CD4-positive, alpha-beta T cell treated with Interleukin-15 for 4 hours (primary cell): ENCODE measurements at places on chromosomes 12 and 14.
A peak's percentile ranks its signal among the peaks of the same experiment; 100 is the strongest.

GRCh38 chr12:79955561-79955960 is 20.7 kb upstream of the PPP1R12A start:
- no peak for DNase-seq

- no peak for DNase-seq
These were observed 263.1 kb downstream of the CEP128 start for GRCh38 chr14:80678436-80678835.

DNA sequence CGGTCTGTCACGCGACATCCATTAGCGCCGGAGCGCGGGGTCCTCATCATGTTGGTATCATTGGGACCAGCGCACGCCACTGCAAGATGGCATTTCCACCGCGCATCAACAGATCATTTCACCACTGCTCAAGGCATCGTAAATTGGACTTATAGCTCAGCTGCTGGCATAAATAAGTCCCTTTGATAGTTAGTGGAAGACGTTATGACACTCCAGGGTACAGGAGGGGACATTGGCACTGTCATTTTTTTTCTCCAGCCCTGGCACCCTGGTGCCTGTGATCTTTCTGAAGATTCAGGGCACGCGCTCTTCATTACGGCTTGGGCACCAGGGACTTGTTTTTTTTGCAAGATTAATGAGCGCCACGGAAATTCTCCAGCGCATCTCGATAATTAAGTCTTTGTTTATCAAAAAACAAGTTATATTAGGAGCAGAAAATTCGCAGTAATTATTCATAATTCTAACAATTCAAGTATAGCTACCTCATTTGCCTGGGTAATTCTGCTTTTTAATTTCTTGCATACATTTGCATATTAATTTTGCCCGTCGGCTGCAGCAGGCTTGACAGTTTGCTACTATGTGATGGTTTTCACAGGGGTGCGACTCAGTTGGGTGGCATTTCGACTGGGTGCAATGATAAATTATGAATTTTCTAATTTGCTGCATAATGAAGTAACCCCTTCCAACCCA is 167.7 kb downstream of the VRK1 start:
- no peak for DNase-seq

GRCh38 chr14:44369401-44370123 is 137.5 kb downstream of the FSCB start:
- no peak for DNase-seq

DNA sequence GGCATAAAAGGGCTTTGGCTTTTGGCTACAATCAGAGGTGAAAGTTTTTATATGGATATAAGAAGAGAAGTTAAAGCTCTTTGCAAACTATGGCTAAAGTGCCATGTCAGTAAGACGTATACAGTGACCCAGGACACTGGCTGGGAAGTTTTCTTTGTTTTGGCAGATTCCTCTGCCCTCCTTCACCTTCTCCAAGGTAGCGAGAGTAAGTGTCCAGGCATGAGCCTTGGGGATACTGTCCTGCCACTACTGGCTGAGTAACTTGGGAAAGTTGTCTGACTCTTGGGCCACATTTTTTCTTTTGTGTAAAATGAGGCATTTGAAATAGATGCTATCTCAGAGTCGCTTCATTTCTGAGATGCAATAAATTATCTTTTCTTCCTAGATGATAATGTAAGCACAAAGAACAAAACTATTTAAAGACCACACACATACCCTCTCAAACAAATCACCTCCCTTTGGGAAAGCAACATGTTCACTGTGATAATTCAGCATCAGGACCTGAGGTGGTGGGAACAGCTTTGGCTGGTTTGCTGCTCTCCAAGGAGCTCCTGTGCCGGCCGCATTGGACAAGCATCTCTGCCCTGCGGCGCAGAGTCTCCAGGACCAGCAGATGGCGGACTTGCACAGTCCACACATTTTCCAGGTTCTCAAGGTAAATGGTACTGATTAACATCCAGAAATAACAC is 106.3 kb downstream of the PTCSC3 start:
- no peak for DNase-seq

DNA sequence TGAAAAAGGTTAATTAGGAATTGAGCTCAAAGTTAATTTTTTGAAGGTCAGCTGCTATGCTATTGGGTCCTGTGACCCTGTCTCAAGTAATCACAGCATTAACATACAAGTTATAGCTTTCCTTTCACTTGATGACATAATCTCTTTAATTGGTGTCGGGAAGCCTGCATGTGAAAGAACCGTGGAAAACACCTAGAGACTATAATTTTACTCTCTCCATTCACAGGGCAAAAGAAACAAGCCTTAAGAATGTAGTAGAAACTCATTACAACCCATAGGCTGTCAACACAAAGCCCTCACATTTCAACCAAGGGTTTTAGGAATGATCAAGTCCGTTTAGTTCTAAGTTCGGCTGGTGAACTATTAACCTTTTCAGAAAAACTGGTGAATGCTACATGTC is 104.4 kb downstream of the PPM1A start:
- DNase-seq: no peak

DNA sequence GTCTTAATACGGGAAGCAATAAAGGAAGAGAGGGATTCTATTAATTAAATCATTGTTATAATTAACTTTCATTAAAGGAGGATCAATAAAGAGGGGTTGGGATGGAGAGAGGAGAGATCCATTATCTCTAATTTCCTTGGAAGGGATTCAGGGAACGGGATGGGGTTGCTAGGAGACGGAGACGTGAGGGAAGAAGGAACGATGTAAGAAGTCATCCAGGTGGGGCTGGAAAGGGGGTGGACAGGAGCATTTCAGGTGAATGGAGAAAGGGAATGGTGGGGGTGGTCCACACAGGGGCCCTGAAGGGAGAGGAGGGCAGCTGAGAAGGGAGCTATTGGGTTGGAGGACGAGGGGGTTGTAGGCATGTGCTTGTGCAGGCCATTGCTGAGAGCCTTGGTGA is 17.2 kb downstream of the CALCOCO1 start:
- DNase-seq: no peak

- no peak for DNase-seq
These were observed 108.6 kb downstream of the SAMD4A start for GRCh38 chr14:54675236-54676128.

- DNase-seq: no peak
These were observed 25.0 kb downstream of the JAG2 start for GRCh38 chr14:105143451-105144025.

DNA sequence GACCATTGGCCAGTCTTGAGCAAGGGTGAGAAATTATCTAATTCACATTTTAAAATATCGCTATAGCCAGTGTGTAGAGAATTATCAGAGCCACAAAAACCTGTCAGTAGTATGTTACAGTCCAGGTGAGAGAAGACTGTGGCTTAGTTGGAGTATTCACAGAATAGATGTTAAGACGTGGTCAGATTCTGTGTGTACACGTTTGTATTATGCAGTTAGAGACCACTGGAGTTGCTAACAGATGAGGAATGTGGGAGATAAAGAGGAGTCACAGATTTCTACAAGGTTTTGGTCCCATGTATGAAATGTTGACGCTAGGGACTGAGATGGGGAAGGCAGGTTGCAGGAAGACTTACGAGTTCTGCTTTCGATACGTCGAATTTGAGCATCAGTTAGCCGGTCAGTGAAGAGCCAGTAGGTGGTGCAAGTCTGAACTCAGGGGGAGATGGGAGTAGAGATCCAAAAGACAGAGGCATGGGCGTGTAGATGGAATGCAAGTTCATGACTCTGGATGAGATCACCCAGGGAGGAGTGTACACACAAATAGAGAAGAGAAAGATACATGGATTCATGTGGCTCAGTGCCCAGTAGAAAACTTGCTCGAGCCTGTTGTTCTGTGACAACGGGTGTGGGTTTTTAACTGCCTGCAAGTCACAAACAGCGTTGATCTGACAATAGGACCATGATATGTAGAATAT is 114.8 kb upstream of the FLRT2 start:
- DNase-seq: no peak

GRCh38 chr14:106277503-106277902 is 751.1 kb downstream of the TMEM121 start:
- DNase-seq: no peak

- DNase-seq: no peak
These were observed 22.8 kb downstream of the NCKAP5L start for GRCh38 chr12:49805409-49805808.

DNA sequence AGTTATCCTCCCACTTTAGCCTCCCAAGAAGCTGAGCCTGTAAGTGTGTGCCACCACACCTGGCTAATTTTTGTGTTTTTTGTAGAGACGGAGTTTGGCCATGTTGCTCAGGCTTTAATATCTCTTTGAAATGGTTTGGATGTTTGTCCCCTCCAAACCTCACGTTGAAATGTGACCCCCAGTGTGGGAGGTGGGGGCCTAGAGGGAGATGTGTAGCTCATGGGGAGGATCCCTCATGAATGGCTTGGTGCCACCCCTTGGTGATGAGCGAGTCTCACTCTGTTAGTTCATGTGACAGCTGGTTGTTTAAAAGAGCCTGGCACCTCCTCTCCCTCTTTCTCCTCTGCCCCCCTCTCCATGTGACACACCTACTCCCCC is 23.6 kb upstream of the TTC7B start:
- no peak for DNase-seq

GRCh38 chr12:108146035-108146893 is 17.2 kb downstream of the WSCD2 start:
- no peak for DNase-seq

- DNase-seq: peak; percentile 100
These were observed at the start of gene C14orf119 for GRCh38 chr14:23095196-23096108. C14orf119 (plus strand) TSS chr14:23095505; CDS start chr14:23097659, 2,154 bp downstream.

- DNase-seq: peak; percentile 8
These were observed 87.2 kb downstream of the SCN8A start for GRCh38 chr12:51678086-51678724.

DNA sequence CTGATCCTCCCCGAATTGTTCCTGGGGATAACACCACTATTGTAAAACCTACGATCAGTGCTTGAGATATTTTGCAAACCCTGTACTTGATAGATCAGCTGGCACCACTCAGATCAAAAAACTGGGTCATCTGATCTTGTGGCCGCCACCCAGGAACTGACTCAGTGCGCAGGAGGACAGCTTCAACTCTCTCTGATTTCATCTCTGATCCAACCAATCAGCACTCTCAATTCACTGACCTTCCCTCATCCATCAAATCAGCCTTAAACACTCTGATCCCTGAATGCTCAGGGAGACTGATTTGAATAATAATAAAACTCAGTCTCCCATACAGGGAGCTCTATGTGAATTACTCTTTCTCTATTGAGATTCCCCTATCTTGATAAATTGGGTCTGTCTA is 4.2 kb upstream of the XPOT start:
- DNase-seq: peak; percentile 57
